Activated T-helper 2 cell treated with anti-CD3 and anti-CD28 coated beads, Interferon-gamma antibody, Interleukin-2, Interleukin-4, amounts not matched to agents 10 μg/mL and 5 μg/mL and 100 μg/mL, durations not matched to agents 14 hours and 24 hours and 36 hours (primary cell): ENCODE measurements at places on chromosomes 3 and 15.

GRCh38 chr3:157844800-157845565, 261.2 kb downstream of the SHOX2 start:
- no peak for DNase-seq

- no peak for DNase-seq
Measured at GRCh38 chr3:56373386-56373785, 94.9 kb downstream of the ERC2 start.

GRCh38 chr3:158794936-158795518, 6.8 kb upstream of the MFSD1 start:
- no peak for DNase-seq

GRCh38 chr15:77607111-77607893, 25.4 kb downstream of the LINGO1 start:
- no peak for DNase-seq

GRCh38 chr3:152298393-152299248, 29.9 kb downstream of the MBNL1 start:
- peak; percentile 47 for DNase-seq

DNA sequence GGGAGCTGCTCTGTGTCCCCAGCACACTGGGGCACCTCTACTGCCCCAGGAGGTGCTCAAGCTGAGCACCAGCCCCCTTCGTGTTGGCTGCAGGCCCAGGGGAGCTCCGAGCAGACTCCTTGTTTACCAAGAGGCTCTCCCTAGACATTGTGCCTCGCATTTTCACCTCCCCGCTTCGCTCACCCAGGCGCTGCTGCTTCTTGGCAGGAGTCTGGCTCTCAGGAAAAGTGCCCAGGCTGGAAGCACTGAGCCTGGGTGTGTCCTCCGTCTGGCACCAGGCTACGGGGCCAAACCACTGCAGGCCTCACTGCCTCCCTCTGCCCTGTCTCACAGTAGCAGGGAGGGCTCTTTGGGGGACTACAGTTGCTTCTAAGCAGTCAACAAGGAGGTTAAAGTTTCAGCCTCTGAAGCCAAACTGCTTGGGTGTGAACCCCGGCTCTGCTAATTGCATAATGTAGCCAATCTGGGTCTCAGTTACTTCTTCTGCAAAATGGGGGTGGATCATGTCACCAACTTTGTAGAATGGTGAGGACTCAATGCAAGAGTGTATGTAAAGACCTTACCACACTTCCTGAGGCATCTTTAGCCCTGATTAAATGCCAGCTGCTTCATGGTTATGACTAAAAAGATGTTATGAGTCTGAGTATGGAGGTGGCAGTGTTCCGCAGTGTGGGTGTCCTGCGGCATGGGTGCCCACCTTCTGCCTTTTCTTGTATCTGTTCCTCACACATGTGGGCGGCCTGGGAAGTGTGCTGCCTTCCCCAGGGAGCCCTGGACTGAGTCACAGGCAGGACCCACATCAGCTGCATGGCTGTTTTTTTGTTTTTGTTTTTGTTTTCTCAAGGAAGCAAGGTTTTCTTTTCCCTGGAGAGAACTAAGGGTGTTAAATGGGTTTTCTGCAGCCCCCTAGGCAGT, 88.9 kb downstream of the CLSTN2 start:
- DNase-seq: no peak

DNA sequence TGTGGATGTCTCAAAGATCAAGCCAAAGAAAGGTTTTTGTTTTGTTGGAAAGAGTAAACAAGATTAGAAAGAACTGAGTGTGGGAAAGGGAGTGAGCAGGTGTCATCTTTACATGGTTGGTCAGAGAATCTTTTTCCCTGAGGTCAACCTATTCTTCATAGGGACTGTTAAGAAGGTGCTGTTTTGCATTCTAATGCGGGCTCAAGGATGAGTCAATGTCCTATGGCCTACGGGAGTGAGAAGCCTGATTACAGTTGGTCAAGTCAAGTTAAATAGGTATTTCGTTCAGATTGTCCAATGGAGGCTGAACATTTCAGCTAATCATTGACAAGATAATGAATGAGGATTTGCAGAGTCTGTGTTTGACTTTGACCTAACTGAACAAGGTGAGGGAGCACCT, 491.2 kb upstream of the PDZRN3 start:
- no peak for DNase-seq

DNA sequence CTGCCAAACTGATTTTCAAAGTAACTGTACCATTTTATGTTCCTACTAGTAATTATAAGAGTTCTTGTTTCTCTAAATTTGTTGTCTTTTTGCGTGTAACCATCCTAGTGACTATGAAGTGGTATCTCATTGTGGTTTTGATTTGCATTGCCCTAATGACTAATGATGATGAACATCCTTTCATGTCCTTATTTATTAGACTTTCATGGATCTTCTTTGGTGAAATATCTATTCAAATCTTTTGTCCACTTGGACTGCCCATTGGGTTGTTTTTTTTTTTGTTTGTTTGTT, 3.6 kb downstream of the OXSR1 start:
- DNase-seq: no peak

GRCh38 chr3:176759815-176760506, 437.3 kb downstream of the TBL1XR1 start:
- no peak for DNase-seq

- no peak for DNase-seq
Measured at GRCh38 chr3:2268779-2269178, 170.1 kb downstream of the CNTN4 start.
